Activated CD4-positive, CD25-positive, alpha-beta regulatory T cell treated with anti-CD3 and anti-CD28 coated beads, Interleukin-2, amount 50 U/mL, for 72 hours (primary cell): ENCODE measurements at places on chromosomes 5 and 9.

GRCh38 chr5:145913701-145914100 lies 22.7 kb upstream of the SH3RF2 start:
- no peak for DNase-seq

DNA sequence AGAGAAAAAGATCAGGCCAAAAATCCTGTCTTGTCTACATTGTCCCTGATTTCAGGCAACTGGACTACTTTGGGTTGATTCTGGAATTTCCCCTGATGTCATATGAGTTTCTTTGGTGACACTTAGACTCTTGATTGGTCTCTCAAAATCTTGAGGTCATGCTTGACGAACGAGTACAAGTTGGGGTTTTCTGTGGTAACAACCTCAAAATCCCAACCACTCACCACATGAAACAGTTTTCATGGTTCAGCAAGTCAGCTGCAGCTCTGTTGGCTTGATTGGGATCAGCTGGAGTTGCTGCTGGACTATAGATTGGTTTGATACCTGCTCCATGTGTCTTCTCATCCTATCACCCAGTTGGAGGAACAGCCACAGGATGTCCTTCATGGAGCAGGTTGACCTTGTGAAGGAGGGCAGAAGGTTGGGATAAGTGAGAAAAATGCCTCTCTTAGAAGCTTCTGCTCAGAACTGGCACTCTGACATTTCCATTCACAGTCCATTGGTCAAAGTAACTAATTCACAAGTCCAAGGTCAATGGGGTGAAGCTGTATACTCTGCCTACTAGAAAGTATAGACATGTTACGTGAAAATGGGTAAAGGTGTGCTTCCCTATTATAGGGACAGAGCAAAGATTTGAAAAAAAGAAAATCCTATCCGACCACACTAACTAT lies 284.5 kb downstream of the SH3GL2 start:
- DNase-seq = no peak

DNA sequence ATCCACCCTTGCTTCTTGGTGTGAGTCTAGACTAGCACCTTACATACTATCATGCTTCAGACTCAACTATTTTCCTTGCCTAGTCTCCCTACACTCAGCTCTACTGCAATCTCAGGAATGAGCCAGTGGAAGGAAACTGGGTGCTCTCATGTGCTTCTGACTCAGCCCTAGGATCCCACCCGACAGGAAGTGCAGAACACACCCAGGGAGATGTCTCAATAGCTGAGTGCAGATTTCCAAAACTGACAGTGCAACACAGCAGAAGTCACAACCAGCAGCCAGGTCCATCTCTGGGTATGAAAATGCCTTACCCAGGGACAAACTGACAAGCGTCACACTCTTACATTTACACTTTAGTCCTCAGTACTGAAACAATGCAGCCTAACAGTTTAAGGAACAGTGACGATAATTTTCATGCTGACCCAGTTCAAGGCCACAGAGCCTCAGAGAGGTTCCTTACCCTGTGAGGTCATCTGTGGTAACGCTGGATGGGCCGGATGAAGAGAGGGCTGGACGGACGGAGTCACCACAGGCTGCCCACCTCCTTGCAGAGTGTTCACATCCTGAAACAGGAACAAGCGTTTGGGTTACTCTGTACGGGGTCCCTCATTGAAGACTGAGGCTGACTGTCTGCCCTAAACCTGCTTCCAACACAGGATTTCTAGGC lies 33.0 kb downstream of the FKBP15 start:
- DNase-seq = no peak

GRCh38 chr5:98453296-98453695 lies 320.2 kb upstream of the RGMB start:
- DNase-seq = no peak

GRCh38 chr9:123717581-123718175 lies 212.2 kb downstream of the DENND1A start:
- no peak for DNase-seq

GRCh38 chr5:134609232-134609851 lies 23.3 kb downstream of the SAR1B start:
- DNase-seq = no peak

GRCh38 chr9:5879419-5880181 lies 11.1 kb upstream of the MLANA start:
- no peak for DNase-seq

DNA sequence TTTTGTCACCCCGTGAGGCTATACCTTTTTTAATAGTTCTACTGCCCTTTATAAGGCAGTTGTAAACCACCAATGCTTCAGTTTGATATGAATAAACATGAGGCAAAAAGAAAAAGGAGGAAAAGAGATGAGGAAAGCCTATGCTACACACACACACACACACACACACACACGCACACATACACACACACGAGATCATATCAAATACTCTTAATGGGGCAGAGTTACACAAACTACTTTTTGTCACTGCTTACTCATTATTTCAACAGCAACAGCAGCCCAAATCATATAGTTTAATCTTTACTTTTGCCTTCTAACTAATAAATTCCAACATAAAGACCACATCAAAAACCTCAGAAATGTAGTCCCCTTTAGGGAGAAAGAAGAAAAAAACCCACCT lies 116.8 kb upstream of the PAM start:
- no peak for DNase-seq

- no peak for DNase-seq
Measured at GRCh38 chr5:92980491-92980890, 600.5 kb downstream of the NR2F1-AS1 start.

DNA sequence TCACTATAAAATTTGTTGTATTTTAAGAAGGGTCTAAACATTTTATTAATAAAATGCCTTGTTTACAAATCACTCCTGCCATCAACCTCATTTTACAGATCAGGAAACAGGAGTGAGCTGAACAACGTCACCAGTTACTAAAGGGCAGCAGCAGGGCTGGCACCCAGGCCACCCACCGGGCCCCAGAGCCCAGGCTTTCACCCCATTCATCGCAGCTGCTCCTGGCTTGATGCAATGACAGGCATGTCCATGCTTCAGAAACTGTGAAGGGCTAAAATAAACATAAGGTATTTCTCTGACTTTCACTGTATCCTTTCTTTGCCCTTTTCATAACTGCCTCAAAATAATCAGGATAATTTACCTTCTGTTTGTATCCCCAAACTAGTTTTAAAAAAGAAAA lies 18.1 kb downstream of the MED27 start:
- DNase-seq = no peak

GRCh38 chr9:29241320-29241719 lies 1668.0 kb upstream of the C9orf72 start:
- DNase-seq = no peak

GRCh38 chr5:180704362-180704761 lies 35.5 kb downstream of the OR2Y1 start:
- no peak for DNase-seq

- no peak for DNase-seq
Measured at GRCh38 chr5:2699686-2700085, 51.8 kb downstream of the IRX2 start.

DNA sequence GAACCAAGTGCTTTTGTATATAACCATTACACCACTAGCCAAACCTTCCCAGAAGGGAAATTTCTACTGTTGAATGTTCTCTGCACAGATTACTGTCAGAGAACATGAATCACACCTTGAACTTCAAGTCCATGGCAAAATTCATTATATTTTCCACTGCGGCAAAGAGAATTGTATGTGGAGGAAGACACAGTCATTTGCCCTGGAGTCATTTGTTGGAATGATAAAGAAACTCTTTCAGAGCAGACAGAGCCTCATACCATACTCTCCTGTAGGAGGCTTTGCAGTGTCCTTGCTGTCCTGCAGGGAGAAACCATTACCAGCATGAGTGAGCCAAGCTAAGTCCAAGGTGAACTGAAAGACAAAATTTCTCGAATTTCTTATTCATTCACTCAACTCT lies 369.0 kb downstream of the ARHGEF28 start:
- no peak for DNase-seq

DNA sequence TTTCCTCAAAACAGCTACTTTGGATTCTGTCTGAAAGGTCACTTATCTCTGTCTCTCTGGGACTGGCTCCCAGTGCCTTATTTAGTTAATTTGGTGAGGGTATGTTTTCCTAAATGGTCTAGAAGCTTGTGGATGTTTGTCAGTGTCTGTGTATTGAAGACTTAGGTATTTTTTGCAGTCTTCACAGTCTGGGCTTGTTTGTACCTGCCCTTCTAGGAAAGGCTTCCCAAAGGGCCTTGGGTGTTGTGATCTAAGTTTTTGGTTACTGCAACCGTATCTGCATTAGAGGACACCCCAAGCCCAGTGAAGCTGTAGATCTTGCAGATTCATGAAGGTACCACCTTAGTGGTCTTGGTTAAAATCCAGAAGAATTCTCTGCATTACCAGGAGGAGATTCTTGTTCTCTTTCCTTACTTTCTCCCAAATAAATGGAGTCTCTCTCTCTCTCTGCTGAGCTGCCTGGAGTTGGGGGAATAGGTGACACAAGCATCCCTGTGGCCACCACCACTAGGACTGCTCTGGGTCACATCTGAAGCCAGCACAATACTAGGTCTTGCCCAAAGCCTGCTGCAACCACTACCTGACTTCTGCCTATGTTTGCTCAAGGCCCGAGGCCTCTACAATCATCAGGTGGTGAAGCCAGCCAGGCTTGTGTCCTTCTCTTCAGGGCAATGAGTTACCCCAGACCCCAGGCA lies 17.8 kb upstream of the CCNB1 start:
- DNase-seq = no peak

DNA sequence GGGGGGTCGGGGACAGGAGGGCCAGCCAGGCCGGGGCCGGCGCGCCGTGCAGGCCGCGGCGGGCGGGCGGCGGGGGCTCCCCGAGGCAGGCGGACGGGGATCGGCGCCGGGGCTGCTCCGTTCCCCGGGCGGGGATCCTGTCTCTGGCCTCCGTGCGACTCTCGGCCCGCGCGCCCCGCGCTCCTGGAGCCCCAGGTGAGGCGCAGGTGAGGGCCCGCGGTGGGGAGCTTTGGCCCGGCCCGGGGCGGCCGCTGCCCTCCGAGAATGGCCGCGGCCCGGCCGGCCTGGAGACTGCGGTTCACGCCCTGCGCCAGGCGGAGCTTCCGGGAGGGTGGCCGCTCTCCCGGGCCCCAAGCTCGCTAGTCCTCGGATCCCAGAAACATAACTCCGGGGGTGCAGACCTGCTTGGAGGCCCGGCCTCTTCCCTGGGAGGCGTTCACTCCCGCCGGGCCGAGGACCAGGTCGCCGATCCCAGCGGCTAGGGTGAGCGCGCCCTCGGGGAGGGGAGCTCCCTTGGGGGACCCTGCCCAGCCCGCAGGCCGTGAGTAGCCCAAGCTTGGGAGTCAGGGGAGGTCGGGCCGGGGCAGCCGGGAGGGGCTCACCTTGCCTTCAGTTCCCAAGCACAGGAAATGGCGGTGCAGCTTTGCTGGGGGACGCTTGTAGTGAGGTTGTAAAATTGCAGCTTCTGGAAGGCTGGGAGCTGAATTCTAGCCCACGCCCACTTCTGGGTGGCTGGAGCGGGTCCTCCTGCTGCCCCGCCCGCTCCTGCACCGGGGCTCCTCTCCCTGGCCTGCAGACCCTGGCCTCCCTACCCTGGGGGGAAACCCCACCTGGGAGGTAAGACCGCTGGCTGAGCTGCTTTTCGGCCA lies 723 bp downstream of the PPP1R26 start:
- no peak for DNase-seq

DNA sequence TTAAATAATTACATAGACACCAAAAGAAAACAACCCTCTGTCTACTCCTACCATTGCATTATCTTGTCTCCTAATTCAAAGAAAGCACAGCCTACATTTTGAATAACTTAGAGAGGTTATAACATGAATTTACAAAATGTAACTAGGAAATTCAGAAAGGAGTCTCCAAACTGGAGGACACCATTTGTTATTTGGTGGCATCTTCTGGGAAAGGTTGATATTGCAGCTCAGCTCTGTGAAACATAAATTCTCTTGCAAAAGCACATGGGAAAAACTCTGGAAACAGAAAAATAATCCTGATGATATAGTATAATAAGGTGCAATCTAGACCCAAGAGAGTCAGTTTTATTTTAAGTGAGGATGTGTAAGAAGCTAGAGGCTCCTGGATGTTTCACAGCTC lies 215.3 kb downstream of the MLLT3 start:
- DNase-seq = no peak

- DNase-seq = no peak
Measured at GRCh38 chr5:168831383-168831782, 252.2 kb upstream of the PANK3 start.

GRCh38 chr5:27217155-27217956 lies 179.0 kb upstream of the CDH9 start:
- DNase-seq = no peak

DNA sequence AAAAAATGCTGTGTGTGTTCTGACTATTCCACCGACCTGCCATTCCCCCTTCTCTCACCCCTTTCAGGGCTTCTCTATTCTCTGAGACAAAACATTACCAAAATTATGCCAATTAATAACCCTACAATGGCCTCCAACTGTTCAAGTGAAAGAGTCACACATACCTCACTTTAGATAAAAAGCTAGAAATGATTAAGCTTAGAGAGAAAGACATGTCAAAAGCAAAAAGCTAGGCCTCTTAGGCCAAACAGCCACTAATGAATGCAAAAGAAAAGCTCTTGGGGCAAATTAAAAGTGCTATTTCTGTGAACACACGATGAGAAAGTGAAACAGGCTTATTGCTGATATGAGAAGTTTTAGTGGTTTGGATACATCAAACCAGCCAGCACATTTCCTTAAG lies 279.6 kb upstream of the GRAMD2B start:
- DNase-seq = no peak

- DNase-seq = no peak
Measured at GRCh38 chr9:74255489-74255984, 241.6 kb upstream of the RORB start.

- DNase-seq = no peak
Measured at GRCh38 chr5:31707329-31707728, 68.4 kb downstream of the PDZD2 start.
